Prostate gland (tissue), 2 donors: ENCODE measurements at places on chromosomes 2 and 18. TPM values are rescaled to one million over a fixed set of nuclear protein-coding genes. Genes with fewer than 3 reads are reported as not detected.
A peak's percentile ranks its signal among the peaks of the same experiment; 100 is the strongest.

GRCh38 chr18:33781429-33781828 lies 203.4 kb downstream of the ASXL3 start:
- peak; percentile 38 for DNase-seq

- DNase-seq, result no peak
Observed at GRCh38 chr2:25994509-25994908, 12.2 kb upstream of the KIF3C start.

DNA sequence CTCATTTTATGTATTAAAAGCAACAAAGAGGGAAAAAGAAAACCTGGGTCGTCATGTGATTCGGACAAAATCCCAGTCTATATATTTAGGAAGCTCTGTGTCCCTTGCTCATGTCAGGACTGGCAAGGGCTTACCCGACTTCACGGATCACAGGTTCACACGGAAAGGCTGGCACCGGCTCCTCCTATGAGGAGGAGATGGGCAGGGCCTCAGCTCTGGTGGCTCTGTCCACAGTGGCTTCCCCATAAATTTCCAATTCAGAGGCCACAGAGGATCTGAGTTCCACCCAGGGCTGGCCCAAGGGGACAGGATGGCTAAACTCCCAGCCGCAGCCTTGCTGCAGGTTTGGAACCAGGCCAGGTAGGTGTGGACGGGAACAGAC lies 186.8 kb downstream of the BCL2 start:
- peak; percentile 74 for DNase-seq

DNA sequence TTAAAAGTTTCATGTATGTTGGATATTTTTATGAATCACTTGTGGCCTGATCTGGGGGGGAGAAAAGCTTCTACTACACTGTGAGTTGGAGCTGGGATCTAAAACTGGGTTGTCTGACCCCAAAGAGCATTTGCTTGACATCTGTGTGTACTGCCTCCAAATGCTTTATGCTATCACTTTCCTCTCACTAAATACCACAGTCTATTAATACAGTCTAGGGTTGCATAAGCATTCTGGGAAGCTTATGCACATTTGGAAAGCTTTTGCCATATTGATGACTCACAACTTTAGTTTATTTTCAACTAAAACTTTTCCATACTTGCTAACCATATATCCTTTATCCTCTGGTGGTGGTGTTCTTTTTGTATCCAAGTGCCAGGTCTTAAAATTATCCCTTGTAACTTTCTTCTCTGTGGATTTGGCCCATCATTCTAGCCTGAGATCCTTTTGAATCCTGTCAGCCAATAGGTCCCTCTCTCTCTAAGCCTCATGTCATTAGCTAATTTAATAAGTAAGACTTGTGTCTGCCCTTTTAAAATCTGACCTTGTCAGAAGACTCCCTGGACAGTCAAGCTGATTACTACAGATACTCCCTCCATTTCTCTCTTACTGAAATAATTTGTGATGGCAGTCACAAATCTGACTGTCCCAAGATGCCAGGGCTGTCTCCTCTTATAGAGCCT lies 72.7 kb downstream of the NXPH2 start:
- no peak for DNase-seq

- DNase-seq, result no peak
Observed at GRCh38 chr2:181120625-181121024, 140.2 kb downstream of the UBE2E3 start.

GRCh38 chr2:38792751-38793150 lies 14.7 kb downstream of the GEMIN6 start:
- no peak for DNase-seq

DNA sequence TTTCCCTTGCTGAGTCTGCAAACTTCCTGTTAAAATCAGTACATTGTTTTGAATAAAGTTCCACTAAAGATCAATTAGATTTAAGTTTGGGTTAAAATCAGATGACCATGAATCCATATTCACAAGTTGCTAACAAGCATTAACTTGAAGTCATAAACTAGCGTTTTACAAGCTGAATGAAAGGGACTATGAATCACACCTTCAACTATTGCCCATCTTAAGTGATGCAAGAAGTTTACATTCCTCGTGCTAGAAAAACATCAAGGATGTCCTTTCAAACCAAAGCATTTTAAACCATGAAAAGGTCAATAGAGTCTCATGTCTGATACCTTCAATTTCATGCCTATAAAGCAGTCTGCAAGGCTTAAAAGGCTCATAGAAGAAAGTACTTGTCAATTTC lies 257.2 kb upstream of the SYT4 start:
- DNase-seq, result no peak

- DNase-seq, result no peak
Observed at GRCh38 chr18:39421276-39421675, 1855.7 kb upstream of the CELF4 start.

GRCh38 chr2:188425266-188425665 lies 133.6 kb downstream of the GULP1 start:
- no peak for DNase-seq

DNA sequence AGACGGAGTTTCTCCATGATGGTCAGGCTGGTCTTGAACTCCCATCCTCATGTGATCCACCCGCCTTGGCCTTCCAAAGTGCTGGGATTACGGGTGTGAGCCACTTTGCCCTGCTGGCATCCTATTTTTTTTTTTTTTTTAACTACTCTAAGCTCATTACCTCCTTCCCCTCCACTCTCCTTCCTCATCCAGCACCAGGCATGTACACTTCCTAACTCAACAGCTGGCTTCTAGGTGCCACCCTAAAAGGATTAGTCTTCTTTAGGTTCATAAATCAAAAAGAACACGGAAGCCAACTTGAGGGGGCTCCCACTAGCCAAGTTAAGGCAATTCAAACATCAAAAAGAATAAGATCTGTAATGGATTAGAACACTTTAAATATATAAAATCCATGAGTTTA lies 70.6 kb upstream of the TEX51 start:
- no peak for DNase-seq

GRCh38 chr18:47081578-47081977 lies 46.2 kb upstream of the ELOA2 start:
- DNase-seq, result no peak

- DNase-seq, result no peak
Observed at GRCh38 chr2:126719833-126720351, 63.9 kb downstream of the GYPC start.

DNA sequence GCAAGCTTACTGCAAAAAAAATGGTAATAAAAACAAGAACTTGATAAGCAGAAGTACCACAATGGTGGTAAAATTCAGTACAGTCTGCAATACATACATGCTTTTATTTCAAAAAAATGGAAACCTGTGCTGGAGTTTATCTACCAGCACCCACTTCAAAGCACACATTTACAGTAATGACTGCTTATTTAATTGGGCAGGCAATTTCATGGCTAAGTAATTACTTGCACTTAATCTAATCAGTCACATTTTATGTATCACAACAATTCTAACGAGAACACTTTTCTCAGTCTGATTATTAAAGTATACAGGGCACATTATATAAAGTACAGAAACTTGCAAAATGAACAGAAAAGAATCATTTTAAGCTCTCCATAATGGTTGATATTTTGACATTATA lies 5.2 kb downstream of the APCDD1 start:
- DNase-seq, result no peak

DNA sequence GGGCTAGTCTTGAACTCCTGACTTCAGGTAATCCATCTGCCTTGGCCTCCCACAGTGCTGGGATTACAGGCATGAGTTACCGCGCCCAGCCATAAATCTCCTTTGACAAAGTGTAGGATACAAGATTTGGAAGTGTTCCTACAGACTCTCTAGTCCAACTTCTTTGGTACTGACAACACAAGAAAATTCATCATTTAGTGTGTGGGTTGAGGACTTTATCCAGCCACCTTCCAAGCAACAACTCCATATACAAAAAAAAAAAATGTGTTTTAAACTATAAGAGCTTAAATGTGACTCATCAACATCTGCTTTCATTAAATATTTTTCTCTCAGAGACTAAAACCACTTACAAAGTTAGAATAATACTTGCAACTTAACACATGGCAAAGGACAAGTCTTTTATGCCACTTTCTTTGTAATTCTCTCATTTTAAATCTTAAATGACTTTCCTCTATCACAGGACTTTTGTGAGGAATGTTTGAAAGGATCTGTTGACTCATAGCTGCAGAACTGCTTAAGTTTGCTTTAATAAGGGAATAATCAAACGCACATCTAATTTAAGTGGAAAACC lies 46.2 kb upstream of the ITGAV start:
- no peak for DNase-seq

The ATG16L1 gene
- total RNA-seq, result 67.7 TPM

The SERPINB10 gene
- not detected for total RNA-seq

The OR6B3 gene
- total RNA-seq, result not detected

The C18orf32 gene
- 37.1 TPM for total RNA-seq

The LINC00305 gene
- not detected for total RNA-seq

The MAPRE3 gene
- 28.9 TPM for total RNA-seq

The RBBP8 gene
- total RNA-seq, result 31.8 TPM

The TTR gene
- total RNA-seq, result 0.50 TPM

The EPB41L3 gene
- 25.0 TPM for total RNA-seq
